PC-9 (cell line): ENCODE measurements at places on chromosomes 11 and 22. TPM values are rescaled to one million over a fixed set of nuclear protein-coding genes. Genes with fewer than 3 reads are reported as not detected.

DNA sequence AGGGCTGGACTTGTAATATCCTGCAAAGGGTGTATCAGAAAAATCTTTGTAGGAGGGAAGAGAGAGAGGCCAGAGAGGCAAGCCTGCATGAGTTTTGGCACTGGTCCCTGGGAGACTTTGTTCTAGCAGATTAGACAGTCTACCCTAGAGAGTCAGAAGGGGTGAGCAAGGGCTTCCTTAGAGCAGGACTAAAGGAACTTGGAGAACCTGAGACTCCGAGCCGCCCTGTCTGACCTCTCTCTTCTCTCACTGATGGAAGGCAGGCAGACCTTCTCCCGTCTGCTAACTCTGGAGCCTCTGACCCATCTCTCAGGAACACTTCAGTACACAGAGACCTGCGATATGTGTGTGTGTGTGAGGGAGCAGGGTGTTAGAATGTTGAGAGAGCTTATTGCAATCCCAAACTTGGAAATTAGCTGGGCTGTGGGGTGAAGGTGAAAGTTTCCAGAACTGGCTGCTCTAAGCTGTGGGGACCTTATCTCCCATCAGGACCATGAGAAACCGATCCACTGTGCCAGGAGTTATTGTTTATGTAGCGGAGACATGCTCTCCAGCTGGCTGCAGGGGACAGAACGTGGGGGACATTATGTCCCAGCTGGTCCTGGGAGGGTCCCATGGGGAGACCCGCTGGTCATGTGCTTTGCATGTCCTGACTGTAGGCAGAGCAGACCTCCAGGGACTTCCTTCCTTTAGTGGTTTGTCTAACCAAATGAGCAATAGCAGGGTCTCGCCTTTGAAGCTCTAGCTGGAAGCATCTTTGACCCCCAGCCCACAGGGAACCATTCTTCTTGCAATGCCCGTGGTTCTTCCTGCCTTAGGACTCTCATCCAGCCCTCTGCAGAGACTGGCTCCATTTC lies 51.1 kb downstream of the TIMP3 start:
- DNase-seq, result no peak
- H3K4me3 ChIP-seq, result no peak overlapping the region
- H3K27ac ChIP-seq, result no peak overlapping the region
- H3K27me3 ChIP-seq, result no peaks in the 10 kb centered on the region
- no peaks in the 10 kb centered on the region for H3K4me1 ChIP-seq

DNA sequence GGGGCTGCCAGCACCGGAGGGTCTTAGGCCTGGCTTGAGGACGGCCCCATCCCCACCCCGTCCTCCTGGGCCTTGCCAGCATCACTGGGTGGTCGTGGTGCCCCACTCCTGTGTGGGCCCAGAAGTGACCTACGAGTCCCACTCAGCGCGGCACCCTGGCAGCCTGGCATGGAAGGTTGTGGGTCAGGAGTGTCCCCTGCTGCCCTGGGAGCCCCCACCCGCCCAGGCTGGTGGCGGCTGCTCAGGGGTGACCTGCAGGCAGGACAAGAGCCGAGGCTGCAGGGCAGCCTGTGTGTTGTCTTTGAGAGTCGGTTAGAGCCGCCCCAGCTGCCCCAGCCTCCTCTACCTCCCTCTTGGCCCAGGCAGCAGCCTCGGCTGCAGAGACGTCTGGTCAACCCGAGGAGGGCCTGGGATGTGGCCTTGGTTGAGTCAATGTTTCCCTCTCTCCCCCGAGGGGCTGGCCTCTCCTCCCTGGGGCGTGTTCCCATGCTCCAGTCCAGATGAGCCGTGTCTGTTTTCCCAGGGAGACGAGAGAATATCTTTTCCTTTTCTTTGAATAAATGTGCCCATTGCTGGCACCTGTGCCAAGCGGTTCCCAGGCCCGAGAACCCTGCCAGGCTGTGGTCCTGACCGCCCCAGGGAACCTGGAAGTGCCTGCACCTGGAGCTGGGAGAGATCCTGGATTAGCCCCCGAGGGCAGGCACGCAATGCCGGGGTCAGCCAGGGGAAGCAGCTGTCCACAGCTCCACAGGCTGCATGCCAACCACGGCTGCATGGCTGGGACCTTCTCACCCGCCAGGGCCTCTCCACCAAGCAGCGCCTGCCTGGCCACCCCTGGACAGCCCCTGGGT lies 35.7 kb upstream of the MUC5AC start:
- DNase-seq, result no peak
- no peaks in the 10 kb centered on the region for H3K36me3 ChIP-seq
- H3K27me3 ChIP-seq, result no peaks in the 10 kb centered on the region
- no peak overlapping the region for H3K27ac ChIP-seq

GRCh38 chr11:69954756-69955155 lies 123.4 kb upstream of the ANO1 start:
- H3K27ac ChIP-seq, result no peak overlapping the region
- no peak for DNase-seq
- H3K27me3 ChIP-seq, result no peaks in the 10 kb centered on the region
- H3K4me3 ChIP-seq, result no peak overlapping the region
- peaks cover 28% of the 10 kb centered on the region for H3K4me1 ChIP-seq

DNA sequence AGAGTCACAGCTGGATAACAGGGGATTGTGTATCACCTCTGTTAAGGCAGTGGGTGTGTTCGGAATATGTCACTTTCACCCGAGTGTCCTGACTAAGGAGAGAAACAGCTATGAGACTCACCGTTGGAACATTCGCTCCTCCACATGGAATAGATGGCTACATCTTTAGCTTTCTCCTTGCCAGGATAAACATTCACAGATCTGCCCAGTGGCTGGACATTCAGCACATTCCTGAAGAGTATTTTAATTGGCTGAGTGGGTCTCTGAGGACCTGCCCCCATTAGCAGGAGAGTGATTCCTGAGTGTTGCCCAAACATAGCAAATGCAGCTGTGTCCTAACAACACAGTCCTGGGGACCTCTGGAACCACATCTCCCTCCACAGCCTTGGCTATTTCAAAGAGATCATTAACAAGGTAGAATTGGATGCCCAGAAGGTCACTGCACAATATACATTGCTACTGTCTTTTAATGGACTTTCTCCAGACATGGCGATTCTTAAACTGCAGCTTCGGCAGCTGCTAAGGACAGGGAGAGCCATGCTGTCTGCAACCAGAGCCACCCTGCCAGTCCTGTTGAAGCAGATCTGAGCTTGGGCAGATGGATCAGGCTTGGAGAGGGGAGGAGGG lies 435.0 kb upstream of the CADM1 start:
- no peak overlapping the region for H3K4me3 ChIP-seq
- no peaks in the 10 kb centered on the region for H3K4me1 ChIP-seq
- peaks cover 5% of the 10 kb centered on the region for H3K27me3 ChIP-seq
- H3K36me3 ChIP-seq, result no peaks in the 10 kb centered on the region

- peaks cover 26% of the 10 kb centered on the region for H3K27me3 ChIP-seq
- no peaks in the 10 kb centered on the region for H3K36me3 ChIP-seq
- no peak overlapping the region for H3K4me3 ChIP-seq
- DNase-seq, result no peak
- no peak overlapping the region for H3K27ac ChIP-seq
Observed at GRCh38 chr11:126963115-126963514, 37.5 kb downstream of the KIRREL3 start.

DNA sequence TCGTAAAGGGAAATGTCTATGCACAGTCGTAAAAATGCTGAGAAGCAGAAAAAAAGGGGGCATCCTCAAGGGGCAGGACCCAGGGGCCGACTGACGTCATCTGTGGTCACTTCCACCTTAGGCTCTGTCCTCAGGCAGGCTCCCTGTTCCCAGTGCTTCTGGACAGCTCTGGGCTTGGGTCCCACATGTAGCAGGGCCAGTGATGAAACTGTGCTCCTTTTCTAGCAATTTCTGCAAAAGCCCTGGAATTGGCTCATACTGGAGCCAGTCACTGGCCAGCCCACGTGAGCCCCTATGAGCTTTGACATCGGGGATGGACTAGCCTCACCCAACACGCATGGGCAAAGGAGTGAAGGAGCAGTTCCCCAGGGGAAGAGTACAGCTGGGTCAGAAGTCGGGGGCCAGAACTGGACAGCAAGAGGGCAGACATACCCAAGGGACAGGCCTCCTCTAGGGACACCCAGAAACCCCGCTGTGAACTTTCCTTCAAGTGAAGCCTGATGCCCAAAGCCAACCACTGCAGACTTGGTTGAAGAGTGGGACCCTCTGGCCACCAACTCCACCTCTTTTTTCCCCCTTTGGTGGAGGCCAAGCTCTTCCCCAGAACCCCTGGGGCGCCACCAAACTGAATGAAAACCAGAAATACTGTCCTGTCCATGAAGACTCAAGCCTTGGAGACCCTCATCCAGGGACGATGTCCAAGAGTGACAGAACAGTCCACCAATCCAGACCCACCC lies 1349.0 kb downstream of the BRD1 start:
- H3K27me3 ChIP-seq, result peaks cover 90% of the 10 kb centered on the region
- H3K27ac ChIP-seq, result no peak overlapping the region
- no peaks in the 10 kb centered on the region for H3K36me3 ChIP-seq
- no peak overlapping the region for H3K4me3 ChIP-seq

DNA sequence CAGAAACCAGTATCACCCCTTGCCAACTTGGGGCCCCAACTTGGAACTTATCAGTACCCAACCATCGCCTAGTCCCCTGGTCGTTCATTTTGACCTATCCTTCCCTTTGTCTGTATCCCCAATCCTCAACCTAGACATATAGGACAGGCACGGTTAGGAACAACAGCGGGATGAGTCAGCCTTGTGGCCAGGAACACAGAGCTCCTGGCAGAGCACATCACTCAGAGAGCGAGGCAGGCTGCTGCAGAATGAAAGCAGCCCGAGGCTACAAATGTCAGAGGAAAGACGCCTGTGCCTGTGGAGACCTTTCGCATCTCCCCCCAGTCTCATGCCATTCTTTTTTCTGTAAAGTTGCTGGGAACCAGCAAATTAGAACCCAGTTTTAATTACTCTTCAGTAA lies 14.6 kb downstream of the DKK3 start:
- no peak overlapping the region for H3K4me3 ChIP-seq
- H3K27ac ChIP-seq, result no peak overlapping the region
- no peaks in the 10 kb centered on the region for H3K27me3 ChIP-seq
- peak; percentile 63 for DNase-seq
- no peaks in the 10 kb centered on the region for H3K36me3 ChIP-seq
- peaks cover 35% of the 10 kb centered on the region for H3K4me1 ChIP-seq

- peak overlapping the region; percentile 92 for H3K4me3 ChIP-seq
- peak overlapping the region; percentile 82 for H3K27ac ChIP-seq
- 0 out of 2 replicates have a peak, but pooled peaks cover 21% of the 10 kb centered on the region for H3K36me3 ChIP-seq
Observed at GRCh38 chr11:59754494-59754858, 700 bp upstream of the STX3 start.

Gene HMBS
- 49.3 and 54.9 TPM in 2 replicates for total RNA-seq

Gene PNPLA3
- 22.2 and 26.8 TPM in 2 replicates for total RNA-seq

Gene CSF2RB
- not detected in 2 replicates for total RNA-seq

Gene FAM89B
- 51.7 and 53.3 TPM in 2 replicates for total RNA-seq

Gene ANO1
- 107 and 114 TPM in 2 replicates for total RNA-seq

Gene RASSF7
- 36.2 and 40.8 TPM in 2 replicates for total RNA-seq

Gene PARVA
- 31.5 and 41.2 TPM in 2 replicates for total RNA-seq

Gene SULT4A1
- 3.2 and 3.4 TPM in 2 replicates for total RNA-seq
